ENCODE measurements at places on chromosomes 3 and 15. TPM values are rescaled to one million over a fixed set of nuclear protein-coding genes. Genes with fewer than 3 reads are reported as not detected.

- no peak for DNase-seq
Observed at GRCh38 chr3:187263270-187263669, 28.3 kb downstream of the MASP1 start.

DNA sequence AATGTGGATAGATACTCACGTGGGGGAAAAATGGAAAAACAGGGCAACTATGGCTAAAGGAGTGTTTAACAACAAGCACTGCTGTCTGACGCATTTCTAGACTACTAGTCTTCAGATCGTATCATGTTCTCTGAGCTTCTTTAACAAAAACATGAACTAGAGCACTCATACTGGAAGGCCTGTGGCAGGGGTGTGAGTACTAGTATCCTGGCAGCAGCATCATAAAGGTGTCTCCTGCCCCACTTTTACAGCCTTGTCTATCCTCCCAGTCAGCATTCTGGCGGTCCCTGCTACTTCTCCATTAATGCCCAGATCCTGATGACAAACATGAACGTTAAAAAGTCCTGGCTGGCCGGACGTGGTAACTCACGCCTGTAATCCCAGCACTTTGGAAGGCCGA is 4.0 kb downstream of the FMN1 start:
- DNase-seq, result no peak

- no peak for DNase-seq
Observed at GRCh38 chr15:80041494-80042253, 17.8 kb upstream of the ZFAND6 start.

C15orf62 gene
- total RNA-seq, result not detected

SKIL gene
- total RNA-seq, result 22.5 TPM

GATM gene
- total RNA-seq, result 196 TPM

EPHB3 gene
- total RNA-seq, result 6.0 TPM

Measured in Peyer's patch (tissue), 4 donors.